ENCODE measurements at places on chromosomes 2 and 18.

GRCh38 chr18:62179213-62179612 is 7.6 kb downstream of the PIGN start:
- DNase-seq, result no peak

- DNase-seq, result peak; percentile 41
These were observed 71.1 kb downstream of the DOCK10 start for GRCh38 chr2:224971214-224971613.

GRCh38 chr2:109129921-109130722 is 1.1 kb downstream of the SH3RF3 start:
- peak; percentile 32 for DNase-seq

- no peak for DNase-seq
These were observed 62.7 kb upstream of the REV1 start for GRCh38 chr2:99552529-99552928.

GRCh38 chr2:237122214-237122666 is 36.6 kb downstream of the COPS8 start:
- DNase-seq, result peak; percentile 55

DNA sequence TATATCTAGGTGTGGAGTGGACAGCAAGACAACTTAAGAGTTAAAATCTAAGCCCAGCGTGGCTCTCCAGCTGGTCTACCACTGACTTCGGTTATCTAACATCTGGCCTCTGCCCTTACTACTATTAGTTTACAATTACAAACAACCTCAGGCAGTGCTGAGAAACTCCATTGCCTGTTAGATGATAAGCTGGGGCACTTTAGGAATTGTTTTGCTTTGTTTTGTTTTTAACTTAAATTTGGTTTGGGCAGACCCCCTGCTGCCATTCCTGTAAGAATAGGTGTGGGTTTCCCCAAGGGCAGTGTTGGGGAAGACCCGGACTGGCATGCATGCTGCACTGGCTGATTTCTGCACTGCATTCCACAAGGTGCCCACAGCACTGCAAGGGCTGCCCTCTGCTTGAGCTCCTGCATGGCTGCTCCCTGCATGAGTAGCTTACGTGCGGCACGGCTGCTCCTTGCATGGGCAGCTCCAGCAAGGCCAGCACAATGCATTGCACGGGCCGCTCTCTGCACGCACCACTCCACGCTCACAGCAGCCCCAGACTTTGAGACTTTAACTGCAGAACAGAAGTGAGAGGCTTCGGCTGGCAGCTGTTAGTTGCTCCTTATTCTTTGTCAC is 74.2 kb upstream of the SERTAD2 start:
- DNase-seq, result no peak

GRCh38 chr2:141565597-141565996 is 565.2 kb downstream of the LRP1B start:
- DNase-seq, result no peak

- no peak for DNase-seq
These were observed 179.6 kb upstream of the SLC39A10 start for GRCh38 chr2:195477248-195477995.

DNA sequence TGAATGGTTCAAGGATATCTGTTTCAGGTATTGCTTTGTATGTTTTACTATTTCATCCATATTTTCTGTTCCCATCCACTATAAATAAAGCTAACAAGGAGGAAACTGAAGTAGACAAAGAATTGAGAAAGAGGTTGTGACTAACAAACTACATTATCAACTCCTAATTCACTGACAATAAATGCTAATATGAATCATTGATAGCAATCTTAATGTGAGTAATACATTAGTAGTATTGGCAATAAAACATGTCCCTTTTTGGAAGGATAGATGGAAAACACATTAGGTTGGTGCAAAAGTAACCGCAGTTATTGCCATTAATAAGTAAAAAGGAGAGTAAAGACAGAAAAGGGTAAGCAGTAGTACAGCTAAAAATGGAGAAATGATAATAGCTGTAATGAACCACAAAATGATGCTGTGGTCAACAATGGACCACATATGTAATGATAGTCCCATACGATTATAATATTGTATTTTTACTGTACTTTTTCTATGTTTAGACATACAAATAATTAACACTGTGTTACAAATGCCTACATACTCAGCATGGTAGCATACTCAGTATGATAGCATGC is 104.7 kb downstream of the THADA start:
- DNase-seq, result no peak

DNA sequence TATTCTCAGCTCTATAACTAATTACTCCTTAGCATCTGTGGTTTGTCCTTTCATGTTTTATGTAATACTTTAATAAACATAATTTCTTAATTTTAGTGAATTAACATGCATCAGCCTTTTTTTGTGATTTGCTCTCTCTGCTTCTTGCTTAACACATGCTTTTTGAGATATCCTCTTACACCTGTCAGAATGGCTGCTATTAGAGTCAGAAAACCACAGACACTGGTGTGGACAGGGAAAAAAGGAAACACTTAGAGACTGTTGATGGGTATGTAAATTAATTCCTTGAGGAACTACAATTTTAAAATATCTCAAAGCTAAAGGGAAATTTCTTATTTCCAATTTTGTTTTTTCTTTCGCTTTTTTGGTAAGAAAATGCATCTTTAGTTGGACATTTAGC is 549.0 kb downstream of the ZNF804A start:
- no peak for DNase-seq

DNA sequence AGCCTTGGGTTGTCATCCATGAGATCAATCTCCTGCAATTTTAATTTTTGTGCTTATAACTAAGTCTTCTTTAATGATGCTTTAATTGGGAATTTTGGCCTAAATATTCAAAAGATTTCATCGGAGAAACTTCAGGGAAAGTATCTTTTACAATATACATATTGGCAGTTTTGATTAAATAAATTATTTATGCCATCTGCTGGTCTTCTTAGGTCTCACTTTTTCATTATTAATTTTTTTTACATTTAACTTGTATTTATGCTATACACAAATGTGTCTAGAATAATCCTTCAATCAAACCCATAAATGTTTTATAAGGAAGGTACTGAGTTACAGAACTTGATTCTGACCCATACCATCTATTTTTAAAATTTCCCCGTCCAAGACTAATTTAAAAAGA is 95.1 kb upstream of the XPO1 start:
- no peak for DNase-seq

- no peak for DNase-seq
These were observed 8.6 kb upstream of the ST6GAL2 start for GRCh38 chr2:106894545-106894944.

DNA sequence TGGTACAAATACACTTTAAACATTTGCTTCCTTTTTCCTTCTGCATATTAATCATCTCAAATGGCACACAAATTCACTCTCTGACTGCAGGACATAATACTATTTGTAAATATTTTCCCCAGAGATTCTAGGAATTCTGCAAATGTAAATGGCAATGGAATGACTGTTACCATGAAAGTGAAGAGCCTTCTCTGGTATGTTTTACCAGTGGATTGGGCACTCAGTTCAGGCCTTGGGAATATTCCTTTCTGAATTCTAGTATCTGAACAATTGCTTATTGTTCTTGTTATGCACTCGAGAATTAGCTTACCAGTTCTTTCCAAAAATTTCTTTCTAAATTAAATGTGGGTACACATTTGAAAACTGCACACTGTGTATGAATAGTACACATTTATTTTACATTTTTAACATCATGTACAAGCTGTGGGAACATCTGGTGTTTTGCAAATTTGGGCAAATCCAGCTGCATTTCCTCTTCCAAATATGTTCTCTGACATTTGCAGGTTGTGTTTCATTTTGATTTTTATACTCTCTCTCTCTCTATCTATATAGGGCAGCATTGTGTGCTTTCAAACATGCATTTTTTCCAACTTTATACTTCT is 289.1 kb downstream of the NBAS start:
- no peak for DNase-seq

- DNase-seq, result no peak
These were observed 130.0 kb upstream of the FN1 start for GRCh38 chr2:215565897-215566296.

- DNase-seq, result no peak
These were observed 7.3 kb downstream of the TEX51 start for GRCh38 chr2:126905991-126906390.

GRCh38 chr2:214126135-214126534 is 284.7 kb upstream of the VWC2L start:
- no peak for DNase-seq

- DNase-seq, result no peak
These were observed 22.9 kb upstream of the GPR55 start for GRCh38 chr2:230947908-230948365.

- no peak for DNase-seq
These were observed 30.9 kb downstream of the OSBPL6 start for GRCh38 chr2:178225006-178225805.

DNA sequence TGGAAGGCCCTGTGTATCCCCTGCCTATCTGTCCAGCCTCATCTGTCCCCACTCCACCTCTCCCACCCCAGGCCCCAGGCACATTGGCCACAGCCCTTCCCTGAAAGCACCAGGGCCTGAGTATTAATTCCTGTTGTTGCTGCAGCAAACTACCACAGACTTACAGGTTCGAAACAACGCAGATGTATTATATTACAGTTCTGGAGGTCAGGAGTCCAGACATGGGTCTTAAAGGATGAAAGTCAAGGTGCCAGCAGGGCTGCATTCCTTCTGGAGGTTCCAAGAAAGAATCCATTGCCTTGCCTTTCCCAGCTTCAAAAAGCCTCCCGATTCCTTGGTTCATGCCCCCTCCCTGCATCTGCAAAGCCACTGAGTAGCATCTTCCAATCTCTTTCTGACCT is 78.7 kb upstream of the LAPTM4A start:
- DNase-seq, result peak; percentile 1

DNA sequence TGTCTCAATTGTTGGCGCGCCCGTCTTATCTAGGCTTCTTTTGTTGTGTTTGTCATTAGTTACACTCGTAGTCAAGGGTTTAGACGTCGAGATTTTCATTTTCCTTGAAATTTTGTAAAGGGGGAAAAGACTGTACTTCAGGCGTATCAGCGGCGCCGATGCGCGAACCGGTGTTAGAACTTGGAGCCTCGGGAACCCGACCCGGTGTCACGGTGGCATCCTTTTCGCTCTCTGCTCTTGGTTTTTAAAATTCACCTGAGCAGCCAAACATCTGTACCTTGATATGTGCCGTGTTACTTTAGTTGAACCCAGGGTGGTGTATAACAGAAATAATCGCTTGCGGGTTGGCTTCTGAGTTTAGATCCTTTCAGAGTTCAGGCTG is 643 bp downstream of the RMC1 start:
- no peak for DNase-seq

DNA sequence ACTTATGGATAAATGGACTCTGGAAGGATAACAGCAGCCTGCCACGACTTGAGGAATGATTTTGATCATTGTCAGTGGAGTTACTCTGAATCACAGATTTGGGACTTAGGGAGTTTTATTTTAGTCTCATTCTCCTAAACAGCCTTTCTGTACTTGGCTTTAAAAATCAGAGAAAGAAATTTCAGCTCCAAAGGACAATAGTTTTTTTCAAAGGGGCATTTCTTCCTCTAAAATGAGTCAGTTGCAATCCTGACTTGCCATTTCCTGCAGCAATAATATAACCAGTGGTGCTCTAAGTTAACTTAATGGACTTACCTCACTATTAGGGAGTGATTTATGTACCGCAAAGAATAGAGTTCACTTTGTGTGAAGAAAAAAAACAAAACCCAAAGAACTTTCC is 35.1 kb upstream of the MTX2 start:
- no peak for DNase-seq

DNA sequence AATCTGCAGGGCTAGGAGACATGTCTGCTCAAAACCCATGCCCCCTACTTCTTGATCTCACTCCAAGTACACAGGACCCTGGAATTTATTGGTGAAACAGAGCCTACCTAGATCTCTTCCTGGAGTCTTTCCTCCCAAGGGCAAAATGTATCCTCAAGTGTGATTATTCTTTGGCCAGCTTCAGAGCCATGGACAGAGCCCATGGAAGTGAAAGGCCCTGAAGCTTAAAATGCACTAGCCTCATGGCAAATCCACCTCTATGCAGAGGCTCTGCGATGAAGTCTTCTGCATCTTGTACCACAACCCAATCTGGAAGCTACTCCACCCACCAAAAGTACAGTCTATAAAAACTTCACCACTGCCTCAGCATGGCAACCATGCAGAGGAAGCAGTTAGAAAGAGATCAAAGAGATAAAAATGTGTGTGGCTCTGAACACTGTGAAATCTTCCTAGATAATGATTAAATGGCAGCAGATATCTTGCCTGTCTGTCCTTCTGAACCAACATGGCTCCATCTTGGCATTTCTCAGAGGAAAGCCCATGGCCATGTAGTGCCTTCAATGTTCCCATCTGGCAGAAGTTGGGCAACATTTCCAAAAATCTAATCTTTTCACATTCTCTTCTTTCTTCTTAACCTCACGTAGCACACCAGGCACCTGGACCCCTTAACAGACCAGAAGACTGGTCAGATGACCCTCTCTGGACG is 142.9 kb upstream of the KLF7 start:
- no peak for DNase-seq

- DNase-seq, result no peak
These were observed 66.4 kb downstream of the GALR1 start for GRCh38 chr18:77316008-77316407.

DNA sequence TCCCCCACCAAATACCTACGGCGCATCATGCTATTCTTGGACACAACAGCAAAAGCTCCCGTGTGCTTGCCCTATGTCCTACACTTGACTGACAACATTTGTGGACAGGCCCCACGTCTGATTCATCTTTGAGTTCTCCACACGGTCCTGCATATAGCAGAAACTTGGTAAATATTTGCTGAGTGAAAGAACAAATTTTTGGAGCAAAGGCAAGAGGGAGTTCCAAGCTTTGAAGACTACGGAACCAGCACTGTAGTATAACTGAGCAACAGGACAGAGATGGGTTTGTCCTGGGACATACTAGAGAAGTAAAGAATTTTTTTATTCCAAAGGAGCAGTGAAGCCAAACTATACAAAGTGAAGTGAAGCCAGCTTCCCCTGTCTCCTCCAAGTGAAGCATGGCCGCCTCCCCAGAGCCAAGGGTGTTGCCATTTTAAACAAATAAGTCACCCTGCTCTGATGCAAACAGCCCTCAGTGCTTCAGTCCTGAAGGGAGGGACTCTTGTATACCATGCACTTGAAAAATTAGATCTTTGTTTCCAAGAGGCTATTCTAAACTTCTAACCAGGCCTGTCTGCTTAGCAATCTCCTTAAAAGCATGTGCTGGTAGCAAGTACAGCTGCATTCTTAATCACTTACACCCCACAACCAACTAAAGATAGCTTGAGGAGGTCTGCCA is 35.9 kb downstream of the SPRED2 start:
- no peak for DNase-seq

GRCh38 chr2:70995426-70995729 is 705 bp upstream of the TEX261 start:
- DNase-seq, result peak; percentile 75

DNA sequence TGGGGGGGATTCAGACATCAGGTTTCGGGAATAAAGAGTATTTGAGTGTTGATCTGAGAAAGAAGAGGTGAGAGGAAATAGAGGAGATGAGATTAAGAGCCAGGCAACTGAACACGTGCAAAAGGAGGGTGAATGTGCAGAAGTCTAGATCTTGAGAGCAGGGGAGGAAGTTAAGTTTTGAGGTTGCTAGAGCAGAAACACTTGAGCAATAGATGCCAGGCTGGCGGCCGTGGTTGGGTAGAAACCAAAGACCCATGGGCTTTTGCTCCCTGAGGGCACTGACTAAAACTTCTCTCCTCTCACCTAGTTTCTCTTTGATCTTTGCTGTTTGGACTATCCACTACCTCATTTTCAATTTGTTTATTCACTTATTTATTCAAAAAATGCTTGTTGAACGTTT is 116.0 kb downstream of the CDC42EP3 start:
- DNase-seq, result no peak

All from activated naive CD4-positive, alpha-beta T cell treated with anti-CD3 and anti-CD28 coated beads, Interleukin-2, amount 10 ng/mL, durations not matched to agents 7 days and 5 days (primary cell).